NCI-H1092 (cell line): ENCODE measurements at places on chromosomes 16 and 17.

DNA sequence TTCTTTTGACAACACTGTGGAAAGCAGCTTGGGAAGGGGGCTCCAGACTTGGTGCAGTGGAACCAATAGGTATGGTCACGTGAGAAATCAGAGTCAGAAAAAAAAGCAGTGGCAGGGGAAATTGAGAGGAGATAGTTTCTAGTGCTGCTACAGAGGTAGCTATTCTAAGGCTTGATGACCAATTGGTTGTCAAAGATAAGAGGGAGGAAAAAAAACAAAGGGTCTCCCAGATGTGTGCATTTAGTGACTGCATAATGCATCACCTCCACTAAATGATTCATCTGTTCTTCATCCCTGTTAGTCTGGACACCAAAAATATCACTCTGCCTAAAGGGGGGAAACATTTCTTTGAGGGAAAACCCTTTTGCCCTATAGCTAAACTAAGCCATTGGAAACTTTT is 56.5 kb downstream of the PIGL start:
- DNase-seq: no peak

DNA sequence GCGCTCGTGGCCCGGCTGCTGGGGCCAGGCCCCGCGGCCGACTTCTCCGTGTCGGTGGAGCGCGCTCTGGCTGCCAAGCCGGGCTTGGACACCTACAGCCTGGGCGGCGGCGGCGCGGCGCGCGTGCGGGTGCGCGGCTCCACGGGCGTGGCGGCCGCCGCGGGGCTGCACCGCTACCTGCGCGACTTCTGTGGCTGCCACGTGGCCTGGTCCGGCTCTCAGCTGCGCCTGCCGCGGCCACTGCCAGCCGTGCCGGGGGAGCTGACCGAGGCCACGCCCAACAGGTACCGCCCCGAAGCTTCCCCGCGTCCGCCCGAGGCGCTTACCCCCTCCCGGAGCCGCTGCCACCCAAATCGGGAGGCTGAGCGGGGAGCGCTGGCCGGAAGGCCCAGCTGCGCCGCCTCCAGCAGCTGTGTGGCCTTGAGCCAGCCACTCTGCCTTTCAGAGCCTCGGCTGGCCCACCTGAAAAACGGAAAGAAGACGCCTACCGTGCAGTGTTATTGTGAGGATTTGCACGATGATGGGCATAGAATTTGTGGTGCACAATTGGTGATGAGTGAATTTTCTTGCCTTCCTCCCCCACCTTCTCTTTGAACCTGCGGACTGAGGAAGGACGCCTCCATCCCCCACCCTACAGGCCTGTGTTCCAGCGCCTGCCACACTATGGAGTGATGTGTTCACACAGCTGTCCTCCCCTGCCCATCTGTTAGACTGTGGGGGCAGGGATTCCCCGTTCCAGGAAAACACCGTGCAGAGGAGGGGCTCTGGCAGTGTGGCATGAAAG is 523 bp downstream of the NAGLU start:
- peak; percentile 59 for DNase-seq

- DNase-seq: no peak
Measured at GRCh38 chr16:51968749-51969148, 578.2 kb downstream of the TOX3 start.

DNA sequence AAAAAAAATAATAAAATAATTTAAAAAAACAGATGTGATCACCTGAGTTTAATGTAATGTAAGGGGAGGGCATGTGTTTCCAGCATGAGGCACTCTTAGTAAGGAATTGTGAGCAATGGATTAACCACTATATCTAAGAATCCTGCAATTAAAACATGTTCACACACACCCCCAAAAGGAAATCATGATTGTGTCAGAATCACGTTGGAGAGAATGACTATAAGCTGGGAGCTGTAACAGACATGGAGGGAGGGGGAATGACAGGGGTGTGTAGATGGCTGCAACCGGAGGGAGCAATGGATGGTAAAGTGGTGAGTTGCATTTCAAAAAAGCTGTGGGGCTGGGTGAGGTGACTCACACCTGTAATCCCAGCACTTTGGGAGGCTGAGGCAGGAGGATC is 13.6 kb upstream of the CCL22 start:
- no peak for DNase-seq

DNA sequence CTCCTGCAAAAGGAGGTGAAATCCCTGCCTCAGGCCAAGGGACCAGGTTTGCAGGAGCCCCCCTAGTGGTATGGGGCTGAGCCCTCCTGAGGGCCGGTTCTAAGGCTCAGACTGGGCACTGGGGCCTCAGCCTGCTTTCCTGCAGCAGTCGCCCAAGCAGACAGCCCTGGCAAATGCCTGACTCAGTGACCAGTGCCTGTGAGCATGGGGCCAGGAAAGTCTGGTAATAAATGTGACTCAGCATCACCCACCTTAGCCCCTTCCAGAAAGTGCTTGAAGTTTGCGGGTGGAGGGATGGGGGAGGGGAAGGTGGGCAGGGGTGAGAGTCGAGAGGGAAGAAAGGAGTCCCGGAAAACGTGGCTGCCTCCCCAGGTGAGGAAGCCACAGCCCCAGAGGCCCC is 2.1 kb downstream of the MC1R start:
- no peak for DNase-seq

- no peak for DNase-seq
Measured at GRCh38 chr17:18954321-18954720, 2.4 kb downstream of the SLC5A10 start.

DNA sequence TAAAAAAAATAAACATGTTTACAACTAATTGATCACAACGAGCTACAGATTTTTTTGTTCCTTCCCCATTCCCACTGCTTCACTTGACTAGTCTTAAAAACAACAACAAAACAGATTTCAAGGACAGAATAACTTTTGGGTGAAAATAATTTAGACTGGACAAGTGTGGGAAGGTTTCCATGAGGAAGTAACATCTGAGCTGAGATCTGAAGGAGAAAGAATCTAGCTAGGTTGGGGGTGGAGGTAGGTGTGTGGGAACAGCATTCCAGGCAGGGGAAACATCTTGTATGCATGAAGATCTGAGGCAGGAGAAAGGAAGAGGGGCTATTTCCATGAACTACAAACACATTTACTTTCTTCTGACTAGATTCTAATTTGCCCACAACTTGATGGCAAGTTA is 9.2 kb downstream of the BRD7 start:
- DNase-seq: no peak

- DNase-seq: peak; percentile 20
Measured at GRCh38 chr16:81004646-81005353, 1.9 kb downstream of the CMC2 start.

GRCh38 chr16:19555938-19556771 is 652 bp downstream of the VPS35L start:
- DNase-seq: no peak
